Foreskin keratinocyte (primary cell): ENCODE measurements at places on chromosomes 5 and 9.

- no peak for DNase-seq
These were observed 340.5 kb downstream of the PIK3R1 start for GRCh38 chr5:68555907-68556681.

- no peak for DNase-seq
These were observed 412.8 kb downstream of the SPOCK1 start for GRCh38 chr5:137086342-137086741.

- DNase-seq, result no peak
These were observed 172.0 kb upstream of the MSX2 start for GRCh38 chr5:174552428-174552827.

GRCh38 chr5:5826911-5827310 lies 404.4 kb downstream of the ICE1 start:
- DNase-seq, result no peak

- DNase-seq, result no peak
These were observed 2.2 kb upstream of the S1PR3 start for GRCh38 chr9:88988796-88989641.
